Adrenal gland (tissue), 19 donors: ENCODE measurements at places on chromosomes 5 and 9.
A peak's percentile ranks its signal among the peaks of the same experiment; 100 is the strongest.

DNA sequence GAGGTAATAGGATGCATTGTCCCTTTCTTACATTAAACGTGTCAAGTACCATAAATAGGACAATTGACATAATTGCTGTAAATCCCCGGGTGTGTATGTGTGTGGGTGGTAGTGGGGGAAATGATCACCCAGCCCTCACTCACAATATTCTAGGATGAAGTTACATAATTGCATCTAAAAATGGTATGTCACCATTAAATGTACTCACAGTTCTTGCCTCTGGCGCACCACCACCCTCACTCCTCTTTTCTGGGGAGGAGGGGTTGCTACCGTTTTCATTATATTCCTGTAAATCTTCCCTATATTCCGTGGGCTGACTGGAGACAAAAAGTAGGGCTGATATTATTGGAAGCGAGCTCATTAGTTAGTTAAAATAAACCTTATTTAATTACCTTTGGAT is 563.8 kb downstream of the TLR4 start:
- no peak for DNase-seq

DNA sequence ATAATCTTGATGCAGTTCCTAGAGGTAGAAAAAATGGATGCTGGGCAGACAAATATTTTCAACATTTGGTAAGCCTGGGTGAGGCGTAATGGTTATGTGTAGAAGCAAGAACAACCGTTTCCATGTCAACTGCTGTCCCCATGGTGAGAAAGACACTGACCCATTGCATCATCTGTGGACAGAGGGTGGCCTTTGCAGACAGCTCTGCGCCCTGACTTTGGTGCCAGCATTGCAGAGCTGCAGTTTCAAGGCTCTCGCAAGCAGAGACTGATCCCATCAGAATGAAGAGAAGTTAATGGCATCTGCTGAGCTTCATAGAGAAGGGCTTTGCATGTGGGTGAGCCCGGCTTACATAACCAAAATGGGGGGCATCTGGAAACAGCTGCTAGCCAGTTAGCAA is 179.0 kb upstream of the ADRA1B start:
- DNase-seq = no peak

DNA sequence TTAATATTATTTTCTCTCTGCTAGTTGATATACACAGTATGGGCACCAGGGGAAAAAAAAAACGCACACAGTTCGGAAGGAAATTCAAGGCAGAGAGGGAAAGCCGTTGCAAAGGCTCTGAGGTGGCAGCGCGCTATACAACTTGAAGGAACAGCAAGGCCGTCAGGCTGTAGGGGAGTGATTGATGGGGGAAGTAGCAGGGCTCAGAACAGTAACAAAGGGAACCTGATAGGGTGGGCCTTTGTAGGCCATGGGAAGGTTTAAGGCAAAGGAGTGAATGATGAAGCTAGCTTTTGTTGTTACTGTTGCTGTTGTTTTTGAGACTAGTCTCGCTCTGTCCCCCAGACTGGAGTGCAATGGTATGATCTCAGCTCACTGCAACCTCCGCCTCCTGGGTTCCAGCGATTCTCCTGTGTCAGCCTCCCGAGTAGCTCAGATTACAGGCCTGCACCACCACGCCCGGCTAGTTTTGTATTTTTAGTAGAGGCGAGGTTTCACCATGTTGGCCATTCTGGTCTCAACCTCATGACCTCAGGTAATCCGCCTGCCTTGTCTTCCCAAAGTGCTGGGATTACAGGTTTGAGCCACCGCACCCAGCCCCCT is 27.0 kb downstream of the AQP7 start:
- DNase-seq = peak; percentile 41

DNA sequence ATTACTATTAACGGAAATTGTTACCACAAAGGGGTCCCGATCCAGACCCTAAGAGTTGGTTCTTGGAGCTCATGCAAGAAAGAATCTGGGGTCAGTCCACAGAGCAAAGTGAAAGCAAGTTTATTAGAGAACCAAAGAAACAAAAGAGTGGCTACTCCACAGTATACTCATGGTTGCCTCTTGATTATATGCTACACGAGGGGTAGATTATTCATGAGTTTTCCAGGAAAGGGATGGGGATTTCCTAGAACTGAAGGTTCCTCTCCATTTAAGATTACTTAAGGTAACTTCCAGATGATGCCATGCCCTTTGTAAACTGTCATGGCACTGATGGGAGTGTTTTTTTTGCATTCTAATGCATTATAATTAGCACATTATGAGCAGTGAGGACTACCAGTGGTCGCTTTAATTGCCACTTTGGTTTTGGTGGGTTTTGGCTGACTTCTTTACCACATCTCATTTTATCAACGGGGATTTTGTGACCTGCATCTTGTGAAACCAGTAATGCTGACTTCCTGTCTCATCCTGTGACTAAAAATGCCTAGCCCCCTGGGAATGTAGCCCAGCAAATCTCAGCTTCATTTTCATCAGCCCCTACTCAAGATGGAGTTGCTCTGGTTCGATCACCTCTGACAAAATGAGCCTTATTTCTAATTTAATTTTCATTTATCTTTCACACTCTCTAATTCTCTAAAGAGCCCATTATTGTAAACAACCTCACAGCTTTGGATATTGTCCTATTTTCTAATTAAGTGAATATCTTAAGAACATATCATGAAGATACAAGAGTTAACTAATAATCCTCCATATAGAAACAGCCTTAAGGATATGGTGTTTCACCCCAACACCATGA is 336.3 kb downstream of the RASEF start:
- no peak for DNase-seq

GRCh38 chr5:17058438-17058837 is 122.3 kb upstream of the MYO10 start:
- no peak for DNase-seq
